ENCODE measurements at places on chromosomes 5 and 9.

- no peak for DNase-seq
These were observed 418.5 kb upstream of the MEF2C start for GRCh38 chr5:89301321-89302025.

DNA sequence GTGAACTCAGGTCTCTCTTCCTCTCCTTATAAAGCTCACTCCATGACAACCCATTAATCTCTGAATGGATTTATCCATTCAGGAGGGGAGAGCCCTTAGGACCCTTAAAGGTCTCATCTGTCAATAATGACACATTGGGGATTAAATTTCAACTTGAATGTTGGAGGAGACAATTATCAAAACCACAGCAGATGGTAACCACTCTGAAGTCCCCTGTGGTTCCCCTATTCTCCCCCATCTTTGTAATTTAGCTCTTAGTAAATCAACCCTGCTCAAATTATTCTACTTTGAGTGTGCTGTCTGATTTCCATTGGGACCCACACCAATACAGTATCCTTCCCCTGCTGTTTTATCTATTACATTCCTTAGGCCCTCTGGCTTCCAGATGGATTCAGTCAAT lies 72.0 kb upstream of the RAI14 start:
- DNase-seq: no peak

- DNase-seq: no peak
These were observed 8.6 kb upstream of the ANKRD33B start for GRCh38 chr5:10555277-10555684.

DNA sequence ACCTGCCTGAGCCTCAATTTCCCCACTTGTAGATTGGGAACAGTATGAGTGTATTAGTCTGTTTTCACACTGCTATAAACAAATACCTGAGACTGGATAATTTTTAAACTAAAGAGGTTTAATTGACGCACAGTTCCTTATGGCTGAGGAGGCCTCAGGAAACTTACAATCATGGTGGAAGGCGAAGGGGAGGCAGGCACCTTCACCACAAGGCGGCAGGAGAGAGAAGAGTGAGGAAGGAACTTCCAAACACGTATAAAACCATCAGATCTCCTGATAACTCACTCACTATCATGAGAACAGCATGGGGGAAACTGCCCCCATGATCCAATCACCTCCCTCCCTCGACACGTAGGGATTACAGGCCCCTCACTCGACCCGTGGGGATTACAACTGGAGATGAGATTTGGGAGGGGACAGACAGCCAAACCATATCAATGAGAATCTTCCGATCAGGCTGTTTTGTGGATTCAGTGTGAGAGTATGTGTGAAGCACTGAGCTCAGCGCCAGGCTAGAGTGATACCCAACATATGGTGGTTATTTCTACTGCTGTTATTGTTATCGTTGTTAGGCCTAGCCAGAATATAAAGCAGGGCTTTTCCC lies 14.6 kb upstream of the LMX1B start:
- DNase-seq: no peak

DNA sequence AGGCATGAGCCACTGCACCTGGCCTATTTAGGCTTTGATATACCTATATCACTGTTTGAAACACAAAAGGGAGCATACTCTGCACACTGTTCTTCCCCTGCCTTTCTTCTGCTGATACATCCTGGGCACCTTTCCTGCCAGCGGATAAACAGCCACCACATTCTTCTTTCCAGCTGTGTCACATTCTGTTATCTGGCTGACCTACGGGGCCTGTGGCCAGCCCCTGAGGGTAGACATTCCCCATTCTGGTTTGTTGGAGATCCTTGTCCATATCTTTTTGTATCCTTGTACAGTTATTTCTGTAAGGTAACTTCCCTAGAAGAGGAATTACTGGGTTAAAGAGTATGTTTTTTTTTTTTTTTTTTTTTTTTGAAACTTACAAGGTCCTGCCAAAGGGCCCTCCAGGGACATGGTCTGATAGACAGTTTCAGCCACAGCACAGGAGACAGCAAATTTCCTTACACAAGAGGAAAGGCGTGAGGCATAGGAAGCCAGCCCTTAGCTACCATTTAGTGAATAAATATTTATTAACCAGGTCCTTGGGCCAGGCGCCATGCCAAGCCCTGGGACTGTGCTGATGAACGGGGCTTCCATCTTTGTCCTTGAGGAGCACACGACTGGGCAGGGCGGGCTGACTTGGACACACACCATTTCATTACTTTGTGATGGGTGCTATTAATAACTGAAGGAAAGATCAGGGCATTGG lies 57.8 kb downstream of the ERGIC1 start:
- no peak for DNase-seq

- DNase-seq: no peak
These were observed 16.0 kb downstream of the S1PR3 start for GRCh38 chr9:89006996-89007967.

GRCh38 chr5:82348784-82349425 lies 70.8 kb upstream of the RPS23 start:
- no peak for DNase-seq

- no peak for DNase-seq
These were observed 201.2 kb downstream of the NXNL2 start for GRCh38 chr9:88736136-88736637.

- DNase-seq: no peak
These were observed 107.9 kb upstream of the RAPGEF1 start for GRCh38 chr9:131847665-131848354.

DNA sequence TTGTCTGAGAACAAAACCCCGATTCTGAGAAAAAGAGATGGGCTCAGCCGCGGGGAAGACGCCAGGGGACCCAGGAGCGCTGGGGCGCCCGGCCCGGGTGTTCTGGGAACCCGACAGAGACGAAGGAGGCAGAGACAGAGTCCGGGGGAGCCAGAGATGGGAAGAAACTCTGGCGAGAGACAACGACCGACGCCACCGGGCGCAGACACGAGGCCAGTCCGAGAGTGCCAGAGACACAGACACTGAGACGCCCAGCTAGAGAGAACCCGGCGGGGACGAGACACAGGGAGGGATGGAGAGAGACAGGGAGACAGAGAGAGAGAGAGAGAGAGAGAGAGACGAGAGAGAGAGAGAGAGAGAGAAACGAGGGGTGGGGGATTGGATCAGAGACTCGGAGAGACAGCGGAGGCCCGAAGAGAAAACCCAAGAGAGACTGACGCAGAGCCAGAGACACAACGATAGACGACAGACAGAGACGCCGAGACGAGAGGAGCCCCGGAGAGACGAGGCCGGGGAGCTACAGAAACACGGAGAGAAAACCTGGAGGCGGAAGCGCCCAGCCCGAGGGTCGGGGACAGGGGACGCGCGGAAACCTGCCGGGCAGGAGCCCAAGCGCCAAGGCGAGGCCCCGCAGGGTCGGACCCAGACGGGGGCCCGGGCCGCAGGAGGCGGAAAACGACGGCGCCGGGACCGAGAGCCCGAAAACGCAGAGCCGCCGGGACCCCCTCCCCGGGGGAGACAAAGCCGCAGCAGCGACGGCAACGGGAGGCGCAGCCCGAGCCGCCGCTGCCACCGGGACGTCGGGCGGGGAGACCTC lies 3.3 kb downstream of the NR5A1 start:
- DNase-seq: no peak

- no peak for DNase-seq
These were observed 159.5 kb upstream of the SHB start for GRCh38 chr9:38228331-38229103.

GRCh38 chr5:24817966-24818365 lies 173.2 kb upstream of the CDH10 start:
- no peak for DNase-seq

DNA sequence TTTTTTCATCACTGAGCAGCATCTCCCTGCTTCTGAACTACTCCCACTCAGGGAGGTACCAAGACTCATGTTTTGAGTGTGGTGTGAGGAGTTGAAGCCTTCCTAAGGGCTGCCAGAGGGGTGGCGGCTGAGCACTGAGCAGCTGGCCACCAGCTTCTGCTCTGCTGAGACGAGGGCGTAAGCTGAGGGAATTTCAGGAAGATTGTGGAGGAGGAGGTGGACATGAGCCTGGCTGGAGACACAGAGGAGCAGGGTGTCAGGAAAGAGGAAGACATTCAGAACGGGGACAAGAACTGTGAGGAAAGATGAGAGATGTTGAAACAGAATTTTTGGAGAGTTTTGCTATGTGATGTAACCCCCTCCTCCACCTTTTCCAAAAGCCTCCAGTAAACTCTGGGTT lies 7.8 kb downstream of the LCP2 start:
- no peak for DNase-seq

GRCh38 chr5:3429962-3430361 lies 165.7 kb upstream of the IRX1 start:
- no peak for DNase-seq

- DNase-seq: no peak
These were observed 54.7 kb upstream of the ZFR start for GRCh38 chr5:32499261-32499660.

GRCh38 chr9:95010431-95010838 lies 283.9 kb downstream of the AOPEP start:
- DNase-seq: no peak

- DNase-seq: no peak
These were observed 479.1 kb downstream of the CCDC171 start for GRCh38 chr9:16031971-16032370.

- DNase-seq: no peak
These were observed 485.2 kb upstream of the FTMT start for GRCh38 chr5:121366515-121366914.

DNA sequence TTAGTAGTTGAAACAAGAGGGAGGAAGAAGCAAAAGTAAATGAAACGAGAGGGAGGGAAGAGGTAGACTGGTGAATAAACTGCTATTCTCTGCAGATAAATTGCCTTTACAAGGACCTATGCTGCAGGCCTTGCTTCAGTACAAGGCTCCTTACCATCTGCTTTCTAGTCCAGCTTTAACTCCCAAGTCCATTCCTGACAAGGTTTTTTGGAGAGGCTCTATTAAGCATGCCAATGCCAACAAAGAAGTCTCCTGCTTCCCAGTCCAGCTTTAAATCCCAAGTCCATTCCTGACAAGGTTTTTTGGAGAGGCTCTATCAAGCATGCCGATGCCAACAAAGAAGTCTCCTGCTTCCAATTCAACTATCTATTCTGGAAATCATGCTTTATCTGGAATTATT lies 244.9 kb downstream of the GABRB2 start:
- DNase-seq: no peak

- peak; percentile 80 for DNase-seq
These were observed 20.3 kb downstream of the ZDHHC11B start for GRCh38 chr5:763998-764781.

DNA sequence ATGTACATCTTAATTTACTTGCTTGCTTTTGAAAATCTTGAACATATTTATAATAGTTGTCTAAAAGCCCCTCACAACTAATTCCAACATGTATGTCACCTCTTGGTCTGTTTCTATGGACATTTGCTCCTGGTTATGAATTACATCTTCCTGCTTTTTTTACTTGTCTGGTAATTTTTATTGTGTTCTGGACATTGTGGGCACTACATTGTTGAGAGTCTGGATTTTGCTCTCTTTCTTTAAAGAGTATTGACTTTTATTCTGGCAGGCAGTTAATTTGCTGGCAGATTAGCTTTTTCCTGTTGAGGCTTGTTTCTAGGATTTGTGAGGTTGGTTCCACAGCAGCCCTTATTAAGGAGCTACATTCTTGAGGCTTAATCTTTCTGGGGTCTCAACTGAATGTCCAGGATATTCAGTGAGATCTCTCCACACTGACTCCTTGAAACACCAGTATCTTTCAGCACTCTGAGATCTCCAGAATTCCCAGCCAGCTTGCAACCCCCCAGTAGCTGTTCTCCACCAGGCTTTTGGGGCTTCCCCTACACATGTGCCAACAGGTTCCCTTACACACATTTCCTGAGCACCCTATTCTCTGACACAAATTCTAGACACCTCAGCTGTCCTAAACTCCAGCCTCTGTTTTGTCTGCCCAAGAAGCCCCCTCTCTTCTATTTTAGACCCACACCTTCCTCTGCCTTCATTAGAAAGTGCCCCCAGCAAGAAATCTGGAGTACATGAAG lies 27.4 kb downstream of the KIAA1191 start:
- DNase-seq: no peak

- DNase-seq: no peak
These were observed 43.5 kb downstream of the SH3PXD2B start for GRCh38 chr5:172410662-172411483.

DNA sequence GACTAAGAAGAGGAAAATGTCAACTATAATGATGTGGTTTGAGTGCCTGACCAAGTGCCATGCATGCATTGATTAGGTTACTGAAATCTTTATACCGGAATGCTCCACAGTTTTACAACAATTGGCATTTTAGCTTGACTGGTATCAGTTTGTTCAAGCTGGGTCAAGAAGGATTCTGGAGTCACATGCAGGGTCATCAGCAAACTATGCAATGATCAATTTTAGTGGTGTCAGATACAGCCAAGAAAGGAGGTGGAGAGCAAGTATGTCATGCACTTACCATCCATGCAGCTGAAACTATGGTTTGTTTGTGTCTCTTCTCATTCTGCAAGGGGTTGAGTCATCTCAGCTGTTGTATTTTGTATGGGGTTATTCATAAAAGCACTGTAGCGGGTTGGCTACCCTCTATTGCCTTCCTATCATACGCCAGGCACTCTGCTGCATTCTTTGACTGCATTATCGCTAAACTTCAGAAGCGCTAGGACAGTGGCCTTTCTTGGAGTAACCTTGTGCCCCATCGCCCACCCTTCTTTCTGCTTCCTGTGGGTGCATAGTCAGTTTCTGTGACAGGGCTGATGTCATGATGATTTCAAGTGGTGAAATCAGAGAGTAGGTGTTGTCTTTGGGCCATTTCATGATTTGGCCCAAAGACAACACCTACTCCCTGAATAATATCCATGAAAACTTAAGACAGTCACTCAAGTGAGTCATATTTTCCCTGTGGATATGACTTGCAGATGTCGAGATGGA lies 145.4 kb downstream of the MTX3 start:
- DNase-seq: peak; percentile 58

DNA sequence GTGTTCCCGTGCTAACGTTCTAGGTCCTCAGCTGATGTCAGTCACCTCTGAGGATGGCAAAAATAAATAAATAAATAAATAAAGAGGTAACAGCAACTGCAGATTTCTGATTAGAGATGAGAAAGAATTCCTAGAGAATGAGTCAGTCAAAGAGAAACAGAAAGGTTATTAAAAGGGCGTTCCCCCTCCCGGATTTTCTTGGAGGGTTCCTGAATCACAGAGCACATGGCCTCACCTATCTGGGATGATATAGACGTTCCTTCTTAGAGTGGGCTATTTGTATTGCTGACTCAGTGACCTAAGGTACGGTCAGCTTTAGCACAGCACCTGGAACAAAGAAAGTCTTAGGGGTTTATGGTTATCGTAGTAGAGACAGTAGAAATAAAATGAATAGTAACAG lies 30.6 kb downstream of the HTR4 start:
- DNase-seq: no peak

- no peak for DNase-seq
These were observed 46.9 kb downstream of the CTNND2 start for GRCh38 chr5:11857391-11857790.

- DNase-seq: no peak
These were observed 647.2 kb downstream of the BNC2 start for GRCh38 chr9:16223074-16223871.

- DNase-seq: no peak
These were observed 4.2 kb downstream of the SLC1A3 start for GRCh38 chr5:36610621-36611020.
